ENCODE measurements at places on chromosomes 6 and 20. TPM values are rescaled to one million over a fixed set of nuclear protein-coding genes. Genes with fewer than 3 reads are reported as not detected.

Gene SLC35D3
- 1.7 TPM for polyA plus RNA-seq

Gene CTCFL
- 0.49 TPM for polyA plus RNA-seq

Gene DEFB124
- polyA plus RNA-seq = 1.0 TPM

DNA sequence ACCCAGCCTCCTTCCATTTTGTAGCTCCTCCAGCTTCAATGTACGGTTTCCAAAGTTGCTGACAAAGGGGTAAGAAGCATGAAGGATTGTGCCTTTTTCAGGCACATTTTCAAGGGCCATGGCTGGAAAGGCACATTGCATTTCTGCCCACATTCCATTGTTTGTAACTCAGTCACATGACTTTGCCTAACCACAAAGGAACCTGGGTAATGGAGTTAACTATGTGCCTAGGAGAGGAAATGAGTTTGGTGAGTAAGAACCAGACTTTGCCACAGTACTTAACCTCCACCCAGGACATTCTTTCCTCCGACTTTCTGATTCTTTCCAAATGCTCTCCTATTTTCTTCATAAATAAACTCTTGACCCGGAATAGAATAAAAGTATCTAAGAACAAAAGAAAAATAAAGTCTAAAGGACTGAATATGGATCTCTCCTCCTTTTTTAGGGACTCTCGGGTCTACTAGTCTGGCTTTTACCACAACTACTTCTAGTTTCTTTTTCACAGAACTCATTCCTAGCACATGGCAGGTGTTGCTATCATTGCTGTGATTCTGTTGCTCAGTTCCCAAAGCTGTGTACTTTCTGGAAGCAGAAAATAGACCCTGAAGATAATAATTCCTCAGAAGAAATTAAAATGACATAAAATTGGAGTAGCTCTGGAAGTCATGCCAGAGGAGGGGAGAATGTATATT, 81.5 kb upstream of the ISM1 start:
- H3K36me3 ChIP-seq = no peaks in the 10 kb centered on the region
- no peak overlapping the region for H3K27ac ChIP-seq
- no peak for DNase-seq
- no peak overlapping the region for H3K4me3 ChIP-seq

Gene SGK2
- polyA plus RNA-seq = 10.8 TPM

Gene DPPA5
- polyA plus RNA-seq = not detected

DNA sequence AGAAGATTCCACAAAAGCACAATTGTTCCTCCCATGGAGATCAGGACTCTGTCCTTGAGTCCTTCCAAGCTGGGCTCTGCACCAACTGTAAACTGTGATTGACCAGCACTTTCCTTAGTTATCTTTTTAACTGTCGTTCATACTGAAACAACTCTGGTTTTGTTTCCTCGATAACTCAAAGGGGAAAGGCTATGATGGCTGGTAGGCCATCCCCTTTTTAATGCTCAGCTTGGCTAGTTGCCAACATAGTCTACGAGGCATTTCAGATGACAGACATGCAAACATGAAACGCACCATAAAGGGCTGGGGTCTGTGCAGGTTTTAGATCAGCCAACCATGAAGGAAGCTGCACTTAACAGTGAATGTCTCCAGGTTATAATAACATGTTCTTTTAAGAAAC, 497.1 kb upstream of the ARID1B start:
- no peak overlapping the region for H3K27ac ChIP-seq
- H3K36me3 ChIP-seq = no peaks in the 10 kb centered on the region
- no peaks in the 10 kb centered on the region for H3K27me3 ChIP-seq
- no peak for DNase-seq
- no peaks in the 10 kb centered on the region for H3K4me1 ChIP-seq
- no peak overlapping the region for H3K4me3 ChIP-seq

DNA sequence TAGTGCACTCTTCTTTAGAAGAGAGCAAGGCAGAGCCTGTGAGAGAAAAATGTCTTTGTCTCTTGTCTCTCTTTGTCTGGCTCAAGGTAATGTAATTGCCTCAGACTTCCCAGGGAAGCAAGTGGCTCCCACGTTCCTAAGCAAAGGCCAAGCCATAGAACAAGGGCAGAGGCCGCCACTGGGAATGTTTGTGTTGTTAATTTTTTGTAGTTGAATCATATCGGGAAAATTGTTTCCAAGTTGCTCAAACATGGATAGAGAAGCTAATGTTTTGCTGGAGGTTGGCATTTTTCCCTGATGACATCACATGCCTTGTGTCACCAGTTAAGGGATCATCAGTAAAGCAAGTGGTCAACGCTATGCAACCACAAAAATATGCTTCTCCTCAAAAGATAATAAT, 211.5 kb upstream of the FOXA2 start:
- no peak overlapping the region for H3K27ac ChIP-seq
- H3K4me3 ChIP-seq = no peak overlapping the region
- H3K4me1 ChIP-seq = peaks cover 7% of the 10 kb centered on the region
- DNase-seq = no peak
- H3K36me3 ChIP-seq = no peaks in the 10 kb centered on the region
- no peaks in the 10 kb centered on the region for H3K27me3 ChIP-seq

DNA sequence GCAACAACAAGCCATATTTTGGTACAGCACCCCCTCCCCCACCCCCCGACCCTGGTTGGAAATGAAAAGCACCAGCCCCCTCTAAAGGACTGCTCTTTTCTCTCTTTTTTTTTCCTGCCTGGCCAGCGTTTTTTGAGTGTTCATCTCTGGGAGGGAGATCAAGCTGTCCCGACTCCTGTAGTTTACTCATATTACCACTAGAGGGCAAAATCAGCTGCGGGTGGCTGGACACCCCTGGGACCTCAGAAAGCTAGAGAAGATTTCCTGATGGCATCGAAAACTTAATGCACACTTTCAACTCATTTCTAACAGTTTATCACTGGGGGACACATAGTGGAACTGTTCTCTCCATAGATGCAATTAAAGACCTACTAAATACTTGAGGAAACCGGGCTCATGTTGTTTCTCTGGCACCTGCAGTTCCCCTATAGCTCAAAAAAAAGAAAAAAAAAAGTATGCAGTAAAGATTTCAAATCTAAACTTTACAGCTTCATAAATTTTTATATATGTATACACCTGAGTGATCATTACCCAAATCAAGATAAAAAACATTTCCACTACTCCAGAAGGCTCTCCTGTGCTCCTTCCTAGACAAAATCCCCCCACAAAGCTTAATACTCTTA, 24.4 kb downstream of the CNBD2 start:
- H3K27ac ChIP-seq = no peak overlapping the region
- no peak overlapping the region for H3K4me3 ChIP-seq
- no peaks in the 10 kb centered on the region for H3K36me3 ChIP-seq
- no peaks in the 10 kb centered on the region for H3K27me3 ChIP-seq
- no peak for DNase-seq

GRCh38 chr6:144127097-144127496, 23.2 kb upstream of the STX11 start:
- peaks cover 12% of the 10 kb centered on the region for H3K4me1 ChIP-seq
- H3K27ac ChIP-seq = no peak overlapping the region
- no peaks in the 10 kb centered on the region for H3K27me3 ChIP-seq
- no peak overlapping the region for H3K4me3 ChIP-seq
- no peaks in the 10 kb centered on the region for H3K36me3 ChIP-seq

DNA sequence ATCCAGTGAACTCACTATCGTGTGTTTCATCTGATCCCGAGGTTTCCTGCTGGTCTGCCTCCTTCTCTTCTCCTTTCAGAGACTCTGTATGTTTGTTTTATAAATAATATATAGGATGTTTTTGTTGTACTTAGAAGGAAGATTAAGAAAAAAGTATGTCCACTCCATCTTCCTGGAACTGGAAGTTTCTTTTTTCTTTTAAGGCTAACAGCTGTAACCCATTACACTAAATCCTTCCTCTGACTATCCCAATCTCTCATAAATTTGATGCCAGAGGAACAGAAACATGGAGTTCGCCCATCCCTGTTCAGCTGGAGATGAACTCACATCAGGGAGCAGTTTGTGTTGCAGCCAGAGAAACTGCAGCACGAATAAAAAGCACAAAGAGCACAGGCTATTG, 20.7 kb downstream of the RIPK1 start:
- no peaks in the 10 kb centered on the region for H3K27me3 ChIP-seq
- H3K27ac ChIP-seq = peak overlapping the region; percentile 25
- H3K4me3 ChIP-seq = no peak overlapping the region
- no peaks in the 10 kb centered on the region for H3K4me1 ChIP-seq
- peaks cover 70% of the 10 kb centered on the region for H3K36me3 ChIP-seq
- no peak for DNase-seq

GRCh38 chr20:63969838-63970713, at the start of gene ZNF512B:
TSS of gene ZNF512B (minus strand) at chr20:63969930. CDS start at chr20:63967950, 1,980 bp downstream.
- H3K36me3 ChIP-seq = peaks cover 19% of the 10 kb centered on the region
- H3K27ac ChIP-seq = peak within 1 kb of the TSS; percentile 37
- H3K27me3 ChIP-seq = peaks cover 6% of the 10 kb centered on the region
- H3K4me3 ChIP-seq = peak within 1 kb of the TSS; percentile 54

DNA sequence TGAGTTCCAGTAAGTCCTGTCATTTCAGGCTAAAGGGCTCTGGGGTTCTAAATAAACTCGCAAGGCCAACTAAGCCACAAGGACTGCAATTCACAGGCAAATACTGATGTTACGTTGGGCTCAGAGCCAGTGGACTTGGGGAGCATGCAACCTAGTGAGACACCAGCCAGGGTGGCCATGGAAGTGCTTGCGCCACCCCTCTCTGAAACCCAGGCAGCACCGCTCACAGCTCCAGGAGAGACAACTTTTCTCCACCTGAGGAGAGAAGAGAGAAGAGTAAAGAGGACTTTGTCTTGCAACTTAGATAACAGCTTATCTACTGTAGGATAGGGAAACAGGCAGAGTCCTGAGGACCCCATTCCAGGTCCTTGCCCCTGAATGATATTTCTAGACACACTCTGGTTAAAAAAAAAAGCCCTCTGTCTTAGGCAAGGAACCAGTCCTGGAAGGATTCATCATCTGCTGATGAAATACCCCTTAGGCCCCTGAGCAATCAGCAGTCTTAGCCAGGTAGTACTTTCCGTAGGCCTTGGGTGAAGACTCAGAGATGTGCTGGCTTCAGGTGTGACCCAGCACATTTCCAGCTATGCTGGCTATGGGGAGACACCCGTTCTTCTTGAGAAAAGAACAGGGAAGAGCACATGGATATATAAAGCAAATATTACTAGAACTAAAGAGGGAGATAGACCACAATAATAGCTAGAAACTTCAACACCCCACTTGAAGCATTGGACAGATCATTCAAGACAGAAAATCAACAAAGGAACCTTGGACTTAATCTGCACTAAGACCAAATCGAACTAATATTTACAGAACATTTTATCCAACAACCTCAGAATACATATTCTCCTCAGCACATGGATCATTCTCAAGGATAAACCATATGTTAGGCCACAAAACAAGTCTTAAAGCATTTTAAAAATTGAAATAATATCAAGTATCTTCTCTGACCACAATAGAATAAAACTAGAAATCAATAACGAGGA, 31.5 kb upstream of the TBC1D32 start:
- H3K4me3 ChIP-seq = no peak overlapping the region
- no peaks in the 10 kb centered on the region for H3K36me3 ChIP-seq
- DNase-seq = no peak
- no peak overlapping the region for H3K27ac ChIP-seq

GRCh38 chr20:42652266-42652665, 537.4 kb downstream of the PTPRT start:
- no peak overlapping the region for H3K4me3 ChIP-seq
- no peak overlapping the region for H3K27ac ChIP-seq
- no peaks in the 10 kb centered on the region for H3K36me3 ChIP-seq

GRCh38 chr6:37484786-37485170, 14.9 kb downstream of the CCDC167 start:
- no peak overlapping the region for H3K27ac ChIP-seq
- DNase-seq = no peak
- H3K4me1 ChIP-seq = no peaks in the 10 kb centered on the region

DNA sequence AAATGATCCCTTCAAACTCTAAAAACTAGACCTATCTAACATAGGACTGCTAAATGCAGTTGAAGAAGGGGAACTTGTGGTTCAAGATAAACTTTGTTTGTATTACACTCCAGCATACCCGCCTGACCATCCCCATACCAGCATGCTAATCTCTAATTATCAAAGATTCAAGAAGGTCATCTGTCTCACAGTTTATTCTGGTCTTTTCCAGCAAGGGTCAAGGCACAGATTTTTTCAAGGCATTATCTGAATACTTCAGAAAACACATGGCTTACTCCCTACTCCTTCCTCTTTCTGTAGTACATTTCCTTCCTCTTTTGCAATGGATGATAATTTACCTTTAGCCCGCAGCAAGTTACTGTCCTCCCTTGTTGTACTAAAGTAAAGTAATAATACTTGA, 174.1 kb downstream of the PKHD1 start:
- H3K4me1 ChIP-seq = no peaks in the 10 kb centered on the region
- H3K4me3 ChIP-seq = no peak overlapping the region
- H3K27ac ChIP-seq = no peak overlapping the region
- no peaks in the 10 kb centered on the region for H3K27me3 ChIP-seq

DNA sequence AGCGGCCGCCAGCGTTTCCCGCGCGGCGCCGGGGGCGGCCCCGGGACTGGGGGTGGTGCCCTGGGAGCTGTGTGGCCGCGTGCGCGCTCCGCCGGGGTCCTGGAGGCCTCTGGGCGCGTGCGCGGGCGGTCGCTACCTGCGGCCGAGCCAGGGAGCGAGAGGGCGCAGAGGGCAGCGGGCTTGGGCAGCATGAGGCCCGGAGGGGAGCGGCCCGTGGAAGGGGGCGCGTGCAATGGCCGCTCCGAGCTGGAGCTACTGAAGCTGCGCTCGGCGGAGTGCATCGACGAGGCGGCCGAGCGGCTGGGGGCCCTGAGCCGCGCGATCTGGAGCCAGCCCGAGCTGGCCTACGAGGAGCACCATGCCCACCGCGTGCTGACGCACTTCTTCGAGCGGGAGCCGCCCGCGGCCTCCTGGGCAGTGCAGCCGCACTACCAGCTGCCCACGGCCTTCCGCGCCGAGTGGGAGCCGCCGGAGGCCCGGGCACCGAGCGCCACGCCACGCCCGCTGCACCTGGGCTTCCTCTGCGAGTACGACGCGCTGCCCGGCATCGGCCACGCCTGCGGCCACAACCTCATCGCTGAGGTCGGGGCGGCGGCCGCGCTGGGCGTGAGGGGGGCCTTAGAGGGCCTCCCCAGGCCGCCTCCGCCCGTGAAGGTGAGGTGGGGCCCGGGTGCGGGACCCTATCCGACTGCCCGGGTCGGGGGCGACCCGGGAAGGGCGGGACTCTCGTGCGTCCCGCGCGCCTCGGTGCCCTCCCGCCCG, at the start of gene PM20D2:
PM20D2 (plus strand) TSS at position 100 of the 762 bp plus-strand sequence; CDS start at position 190, 90 bp downstream.
- H3K27me3 ChIP-seq = no peaks in the 10 kb centered on the region

Gene RPS6KA2
- 42.0 TPM for polyA plus RNA-seq

GRCh38 chr20:38229376-38230252, 30.9 kb downstream of the KIAA1755 start:
- no peak for DNase-seq
- H3K4me3 ChIP-seq = no peak overlapping the region
- no peak overlapping the region for H3K27ac ChIP-seq
- no peaks in the 10 kb centered on the region for H3K36me3 ChIP-seq

GRCh38 chr6:155143029-155143577, 120.7 kb upstream of the CLDN20 start:
- H3K36me3 ChIP-seq = no peaks in the 10 kb centered on the region
- no peaks in the 10 kb centered on the region for H3K27me3 ChIP-seq
- H3K27ac ChIP-seq = peak overlapping the region; percentile 23
- no peak overlapping the region for H3K4me3 ChIP-seq
- peaks cover 16% of the 10 kb centered on the region for H3K4me1 ChIP-seq
- DNase-seq = no peak

Gene RUNX2
- polyA plus RNA-seq = 3.3 TPM

Measured in left lung (tissue), 14 donors.